ENCODE measurements at places on chromosomes 12 and 14.

DNA sequence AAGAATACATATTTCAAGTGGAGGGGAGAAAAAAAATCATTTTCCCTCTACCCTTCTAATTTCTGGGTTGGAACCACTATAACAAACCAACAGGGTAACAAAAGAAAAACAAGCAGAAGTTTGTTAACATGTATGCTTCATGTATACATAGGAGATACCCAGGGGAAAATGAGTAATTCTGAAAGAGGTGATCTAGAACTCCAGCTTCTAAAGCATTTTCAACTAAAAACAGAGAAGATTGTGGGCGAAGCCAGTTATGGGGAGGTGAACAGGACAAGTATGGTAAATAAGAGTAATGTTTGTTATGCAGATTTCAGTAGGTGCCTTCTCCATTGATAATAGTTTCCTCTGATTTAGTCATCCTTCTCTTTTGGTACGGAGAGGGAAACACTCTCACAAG lies 16.7 kb downstream of the FNTB start:
- DNase-seq: no peak

DNA sequence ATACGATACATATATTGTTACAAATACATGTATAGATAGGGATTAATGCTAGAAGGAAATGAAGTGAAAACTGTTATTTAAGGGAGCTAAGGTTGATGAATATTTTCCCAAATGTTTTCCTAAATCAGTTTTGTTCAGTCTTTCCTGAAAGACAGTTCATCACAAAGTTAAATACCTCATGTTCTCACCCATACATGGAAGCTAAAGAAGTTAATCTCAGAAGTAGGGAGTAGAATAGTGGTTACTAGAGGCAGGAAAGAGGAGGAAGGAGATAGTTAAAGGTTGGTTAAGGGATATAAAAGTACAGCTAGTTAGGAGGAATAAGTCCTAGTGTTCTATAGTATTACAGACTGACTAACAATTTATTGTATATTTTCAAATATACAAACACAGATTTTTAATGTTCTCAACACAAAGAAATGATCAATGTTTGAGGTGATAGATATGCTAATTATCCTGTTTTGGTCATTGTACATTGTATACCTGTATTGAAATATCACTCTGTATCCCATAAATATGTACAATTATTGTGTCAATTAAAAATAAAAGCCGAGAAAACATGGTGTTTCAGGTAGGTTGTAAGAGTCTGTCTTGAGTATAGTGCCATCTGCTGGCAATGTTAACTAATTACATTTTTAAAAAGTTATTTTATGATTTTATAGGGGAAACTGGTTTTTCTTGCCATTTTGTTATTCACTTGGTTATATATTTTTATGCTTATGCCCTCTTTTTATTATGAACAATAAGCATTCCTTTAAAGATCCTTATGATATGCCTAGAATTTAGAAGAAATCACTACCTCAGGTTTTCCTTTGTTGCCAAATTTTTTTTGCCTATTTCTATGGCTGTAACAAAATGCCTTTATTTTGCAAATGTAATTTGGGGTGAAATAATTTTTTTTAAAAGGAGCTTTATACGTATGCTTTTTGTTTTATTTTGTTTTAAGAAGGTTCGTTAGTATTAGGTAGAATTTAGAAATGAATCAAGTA lies 26.9 kb downstream of the ZDHHC17 start:
- DNase-seq: peak; percentile 15

DNA sequence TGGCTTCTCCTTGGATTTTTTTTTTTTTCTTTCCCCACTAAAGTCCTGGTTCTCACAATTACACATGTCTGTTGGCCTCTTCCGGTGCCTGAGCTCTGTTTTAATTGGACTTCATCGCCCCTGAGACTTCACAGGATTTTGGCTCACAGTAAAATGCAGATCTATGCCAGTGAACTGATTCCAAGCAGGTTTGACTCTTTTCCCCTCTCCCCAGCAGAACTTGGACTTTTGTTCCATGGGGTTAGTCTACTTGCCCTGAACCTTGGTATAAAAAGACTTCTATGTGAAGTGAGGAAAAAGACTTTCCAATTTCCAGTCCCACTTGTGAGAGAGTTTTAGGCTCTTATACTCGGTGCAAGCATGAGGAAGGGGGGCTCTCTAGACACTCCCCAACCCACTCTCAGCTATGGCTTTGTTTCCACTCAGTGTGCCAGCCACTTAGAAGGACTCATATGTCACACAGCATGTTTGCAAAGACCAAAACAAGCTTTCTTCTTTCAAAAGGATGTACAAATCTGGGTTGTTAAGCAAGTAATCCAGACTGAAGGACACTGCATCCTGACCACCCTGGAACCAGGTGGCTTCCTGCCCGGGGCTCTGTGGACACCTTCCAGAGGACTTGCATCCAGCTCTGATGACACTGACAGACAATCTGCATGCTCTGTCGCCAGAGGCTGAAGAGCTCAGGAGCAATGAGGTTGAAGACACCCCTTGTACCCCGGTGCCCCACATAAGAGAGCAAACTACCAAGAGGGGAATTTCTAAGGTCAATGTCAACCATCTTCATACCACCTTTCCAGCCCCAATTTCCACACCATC lies 221.9 kb upstream of the EGLN3 start:
- DNase-seq: no peak

GRCh38 chr14:75399843-75400775 lies 27.7 kb upstream of the JDP2 start:
- peak; percentile 83 for DNase-seq

DNA sequence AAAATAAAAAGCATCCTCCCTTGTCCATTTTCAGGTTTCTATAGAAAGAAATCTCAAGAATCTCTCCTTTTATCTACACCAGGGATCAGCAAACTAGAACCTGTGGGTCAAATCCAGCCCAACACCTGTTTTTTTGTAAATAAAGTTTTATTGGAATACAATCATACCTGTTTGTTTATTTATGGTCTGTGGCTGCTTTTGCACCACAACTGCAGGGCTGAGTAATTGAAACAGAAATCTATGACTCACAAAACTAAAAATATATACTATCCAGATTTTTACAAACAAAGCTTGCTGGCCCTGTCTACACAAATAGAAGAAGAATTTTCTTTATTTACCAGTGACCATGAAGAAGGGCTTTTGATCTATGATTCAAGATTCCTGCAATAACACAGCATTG lies 95.1 kb upstream of the COCH start:
- no peak for DNase-seq

DNA sequence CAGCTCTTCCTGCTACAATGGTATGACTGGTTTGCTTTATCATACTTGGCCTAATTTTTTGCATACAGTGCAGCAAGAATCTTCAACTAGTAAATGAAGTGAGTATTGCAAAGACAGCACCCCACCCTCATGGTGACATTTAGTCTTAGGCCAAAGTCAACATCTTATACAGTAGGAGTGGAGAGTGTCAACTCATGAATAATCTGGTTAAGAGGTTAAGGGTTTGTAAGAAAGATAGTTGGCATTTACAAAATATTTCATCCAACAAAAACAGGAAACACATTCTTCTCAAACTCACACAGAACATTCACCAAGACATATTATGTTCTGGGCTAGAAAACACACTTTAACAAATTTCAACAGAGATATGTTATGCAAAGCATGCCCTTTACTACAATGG lies 2.2 kb upstream of the OAS1 start:
- no peak for DNase-seq

All from CD14-positive monocyte (primary cell).